ENCODE measurements at places on chromosomes 1 and 21.

- no peak for DNase-seq
Observed at GRCh38 chr1:40653851-40654537, 11.5 kb downstream of the RIMS3 start.

DNA sequence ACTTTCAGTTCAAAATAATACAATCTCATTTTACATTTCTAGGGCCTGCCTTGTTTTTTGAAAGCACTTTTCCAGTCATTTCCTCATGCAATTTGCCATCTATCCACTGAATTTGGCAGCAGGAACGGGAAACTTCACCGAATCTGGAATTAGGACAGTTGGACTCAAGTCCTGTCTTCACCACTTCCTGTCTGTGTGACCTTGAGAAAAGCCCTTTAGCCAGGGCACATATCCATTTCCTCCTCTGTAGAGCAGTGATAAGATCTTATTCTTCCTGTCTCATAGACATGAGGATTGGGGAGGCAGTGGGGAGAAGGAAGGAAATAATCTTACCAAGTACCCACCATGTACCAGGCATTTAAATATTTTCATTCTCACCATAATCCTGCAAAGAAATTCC lies 12.0 kb downstream of the VAV3 start:
- DNase-seq, result no peak

- no peak for DNase-seq
Observed at GRCh38 chr1:100597061-100597741, 59.3 kb downstream of the GPR88 start.

- no peak for DNase-seq
Observed at GRCh38 chr1:8545078-8545477, 227.2 kb downstream of the SLC45A1 start.

DNA sequence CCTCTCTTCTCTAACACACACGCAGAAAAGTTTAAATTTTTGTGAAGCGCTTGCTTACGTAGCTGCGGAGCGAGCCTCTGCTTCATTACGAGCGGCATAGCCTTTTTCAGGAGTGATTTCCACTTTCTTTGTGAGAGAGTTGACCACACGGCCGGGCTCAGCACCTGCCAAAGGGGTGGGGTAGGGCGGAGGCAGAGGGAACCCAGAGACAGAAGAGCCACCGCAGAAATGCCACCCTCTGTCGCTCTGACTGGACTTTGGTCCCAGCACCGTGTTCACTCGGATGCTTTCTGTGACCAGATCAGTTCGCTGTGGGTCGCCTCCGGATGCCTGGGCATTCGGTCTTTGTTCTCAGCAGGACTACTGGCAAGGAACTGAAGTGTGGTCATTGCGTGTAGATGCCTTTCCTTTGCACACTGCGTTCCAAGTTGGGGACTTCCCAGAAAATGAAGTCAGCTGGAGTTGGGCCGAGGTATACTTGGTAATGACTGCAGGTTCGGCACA lies 883 bp downstream of the CHODL start:
- DNase-seq, result no peak

- no peak for DNase-seq
Observed at GRCh38 chr1:33517596-33518250, 45.3 kb downstream of the ZSCAN20 start.

DNA sequence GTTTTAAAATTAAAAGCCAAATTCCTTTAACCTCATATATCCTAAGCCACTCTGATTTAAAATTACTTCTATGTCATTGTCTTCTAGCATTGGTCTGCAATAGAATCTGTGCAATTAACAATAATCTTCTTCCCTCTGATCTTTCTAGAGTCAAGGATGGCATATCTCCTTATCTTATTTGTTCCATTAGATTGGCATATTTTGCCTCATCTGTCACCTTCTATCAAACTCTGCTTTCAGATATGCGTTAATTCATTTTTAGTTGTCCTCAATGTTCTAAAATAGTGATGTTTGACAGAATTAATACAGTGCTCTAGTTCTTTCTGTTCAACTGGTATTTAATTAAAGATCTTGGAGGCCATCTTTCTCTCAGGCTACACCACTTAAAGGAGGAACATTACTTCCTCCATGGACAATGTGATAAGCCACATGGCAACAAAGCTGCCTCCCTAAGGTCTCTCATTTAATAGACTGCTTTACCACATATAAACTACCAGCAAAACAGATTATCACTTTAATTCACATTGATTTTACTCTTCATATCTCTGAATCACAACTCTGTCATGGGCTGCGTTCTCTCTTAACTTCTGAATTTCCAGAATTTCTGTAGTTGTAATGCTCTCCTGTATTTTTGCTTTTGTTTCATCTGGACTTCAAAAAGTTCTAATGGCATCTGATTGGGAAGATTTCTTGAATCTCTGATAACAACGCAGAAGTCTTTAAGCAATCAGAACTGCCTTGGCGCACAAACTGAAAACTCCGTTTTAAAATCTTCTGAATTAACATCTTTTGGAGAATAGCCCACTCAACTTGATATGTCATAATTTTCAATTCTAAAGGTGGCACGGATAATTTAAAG lies 2.8 kb downstream of the NRIP1 start:
- no peak for DNase-seq

DNA sequence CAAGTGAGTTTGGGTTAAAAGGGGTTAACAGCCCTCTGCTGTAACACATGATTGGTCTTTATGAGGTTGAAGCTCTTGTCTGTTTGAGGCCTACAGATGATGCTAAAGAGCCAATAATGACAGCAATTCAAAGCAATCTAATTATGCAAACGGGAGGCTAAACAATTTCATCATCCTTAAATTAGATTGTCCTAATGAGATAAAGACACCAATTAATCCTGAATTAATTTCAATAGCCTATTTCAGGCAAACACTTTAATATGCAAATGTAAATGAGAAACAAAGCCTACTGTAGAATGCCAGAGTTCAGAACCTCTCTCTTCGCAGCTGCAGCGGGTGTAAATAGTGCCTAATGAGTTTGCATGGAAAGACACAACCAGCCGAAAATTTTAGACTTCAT lies 504.7 kb upstream of the PBX1 start:
- DNase-seq, result no peak

DNA sequence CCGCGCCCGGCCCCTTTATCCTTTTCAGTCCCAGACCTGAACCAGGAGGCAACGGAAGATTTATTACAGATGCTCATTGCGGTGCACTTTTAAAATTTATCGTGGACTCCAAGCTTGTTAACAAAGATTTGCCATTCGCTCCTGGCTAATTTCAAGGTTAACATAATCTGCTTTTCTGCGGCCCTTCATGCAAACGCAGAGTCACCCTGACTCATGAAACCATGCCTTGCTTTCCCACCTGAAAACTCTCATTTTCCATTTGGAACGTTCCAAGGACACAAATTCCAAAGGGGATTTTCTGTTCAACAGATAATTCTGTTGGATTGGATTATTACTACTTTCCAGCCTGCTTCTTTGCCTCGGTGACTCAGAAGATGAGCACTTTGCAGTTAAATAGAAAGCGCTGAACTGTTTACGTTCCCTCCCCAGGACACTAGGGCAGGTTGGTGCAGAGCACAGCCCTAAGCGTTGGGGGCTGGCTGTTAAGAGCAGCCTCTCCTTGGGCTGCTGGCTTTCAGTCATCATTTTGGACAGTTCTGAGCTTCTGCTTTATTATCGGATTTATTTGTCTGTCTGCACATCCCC lies 51.1 kb downstream of the CD247 start:
- no peak for DNase-seq

GRCh38 chr1:119327094-119327449 lies 41.5 kb upstream of the HAO2 start:
- DNase-seq, result no peak

GRCh38 chr1:53160924-53161378 lies 18.5 kb upstream of the SLC1A7 start:
- DNase-seq, result no peak

GRCh38 chr1:151472856-151473731 lies 13.8 kb upstream of the POGZ start:
- peak; percentile 5 for DNase-seq

DNA sequence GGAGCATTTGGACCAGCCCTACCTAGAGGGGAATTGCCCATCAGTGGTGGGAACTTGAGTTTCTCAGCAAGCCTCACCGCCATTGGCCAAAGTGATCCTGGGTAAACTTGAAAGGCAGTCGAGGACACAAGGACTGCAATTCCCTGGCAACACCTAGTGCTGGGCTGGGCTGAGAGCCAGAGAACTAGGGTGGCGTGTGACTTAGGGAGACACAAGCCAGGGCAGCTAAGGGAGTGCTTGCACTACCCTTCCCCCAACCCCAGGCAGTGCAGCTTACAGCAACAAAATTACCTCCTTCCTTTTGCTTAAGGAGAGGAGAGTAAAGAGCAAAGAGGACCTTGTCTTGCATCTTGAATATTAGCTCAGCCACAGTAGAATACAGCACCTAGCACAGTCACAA lies 176.9 kb upstream of the PRMT6 start:
- DNase-seq, result no peak

DNA sequence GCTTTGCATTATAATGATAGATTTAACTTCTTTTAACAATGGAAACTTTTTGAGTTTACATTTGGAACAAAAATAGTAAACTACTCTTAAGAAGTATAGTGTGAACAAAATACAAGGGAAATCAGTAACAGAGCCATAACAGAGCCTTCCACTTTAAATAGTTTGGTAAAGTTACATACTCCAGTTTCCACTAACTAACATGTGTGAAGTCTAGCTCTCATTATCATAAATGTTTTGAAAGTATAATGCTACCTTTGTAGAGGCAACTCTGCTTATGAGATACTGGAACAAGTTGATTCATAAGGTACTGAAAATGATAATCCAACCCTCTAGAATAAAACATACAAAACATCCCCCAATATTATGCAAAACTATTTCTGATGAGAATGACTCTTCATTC lies 1155.1 kb upstream of the ADGRL2 start:
- no peak for DNase-seq

GRCh38 chr1:212225871-212226302 lies 59.3 kb upstream of the PPP2R5A start:
- DNase-seq, result no peak

- no peak for DNase-seq
Observed at GRCh38 chr1:119747451-119747850, 21.3 kb downstream of the HMGCS2 start.

GRCh38 chr1:9593492-9594465 lies 5.1 kb downstream of the TMEM201 start:
- DNase-seq, result peak; percentile 32

DNA sequence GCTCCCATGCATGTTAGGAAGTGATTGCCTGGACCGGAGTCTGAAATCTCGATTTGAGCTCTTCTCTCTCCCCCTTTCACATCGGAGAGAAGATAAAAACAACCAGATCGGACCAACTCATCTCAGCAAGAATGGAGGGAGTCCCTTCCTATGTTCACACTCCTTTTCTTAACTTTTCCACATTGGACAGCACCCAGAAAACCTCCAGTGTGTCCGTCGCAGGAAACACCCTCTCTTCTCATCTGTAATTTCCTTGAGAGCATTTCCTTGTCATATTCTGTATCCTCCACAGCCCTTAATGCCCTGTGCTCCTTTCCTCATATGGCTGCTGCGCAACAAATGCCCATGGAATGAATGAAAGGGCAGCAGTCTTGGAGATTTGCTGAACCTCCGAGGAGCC lies 1.5 kb upstream of the TDRD10 start:
- DNase-seq, result no peak

Data from stimulated activated CD4-positive, alpha-beta T cell treated with anti-CD3 and anti-CD28 coated beads, Interleukin-4, amount 100 ng/mL, for 48 hours (primary cell).